NT2/D1 (cell line): ENCODE measurements at places on chromosomes 12 and 14.

- no peak for DNase-seq
Observed at GRCh38 chr14:37599507-37600368, 4.3 kb downstream of the TTC6 start.

DNA sequence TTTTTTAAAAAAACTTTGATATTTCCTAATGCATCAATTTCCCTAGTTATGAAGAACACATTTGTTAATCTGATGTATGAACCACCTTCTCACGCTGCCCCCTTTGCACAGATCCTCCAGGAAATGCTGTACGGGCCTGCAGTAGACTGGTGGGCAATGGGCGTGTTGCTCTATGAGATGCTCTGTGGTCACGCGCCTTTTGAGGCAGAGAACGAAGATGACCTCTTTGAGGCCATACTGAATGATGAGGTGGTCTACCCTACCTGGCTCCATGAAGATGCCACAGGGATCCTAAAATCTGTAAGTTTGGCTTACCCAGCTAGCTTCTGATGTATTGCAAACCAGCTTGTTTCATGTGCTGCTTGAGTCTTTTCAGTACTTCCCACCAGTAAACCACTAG lies 165.0 kb upstream of the HIF1A start:
- no peak for DNase-seq

DNA sequence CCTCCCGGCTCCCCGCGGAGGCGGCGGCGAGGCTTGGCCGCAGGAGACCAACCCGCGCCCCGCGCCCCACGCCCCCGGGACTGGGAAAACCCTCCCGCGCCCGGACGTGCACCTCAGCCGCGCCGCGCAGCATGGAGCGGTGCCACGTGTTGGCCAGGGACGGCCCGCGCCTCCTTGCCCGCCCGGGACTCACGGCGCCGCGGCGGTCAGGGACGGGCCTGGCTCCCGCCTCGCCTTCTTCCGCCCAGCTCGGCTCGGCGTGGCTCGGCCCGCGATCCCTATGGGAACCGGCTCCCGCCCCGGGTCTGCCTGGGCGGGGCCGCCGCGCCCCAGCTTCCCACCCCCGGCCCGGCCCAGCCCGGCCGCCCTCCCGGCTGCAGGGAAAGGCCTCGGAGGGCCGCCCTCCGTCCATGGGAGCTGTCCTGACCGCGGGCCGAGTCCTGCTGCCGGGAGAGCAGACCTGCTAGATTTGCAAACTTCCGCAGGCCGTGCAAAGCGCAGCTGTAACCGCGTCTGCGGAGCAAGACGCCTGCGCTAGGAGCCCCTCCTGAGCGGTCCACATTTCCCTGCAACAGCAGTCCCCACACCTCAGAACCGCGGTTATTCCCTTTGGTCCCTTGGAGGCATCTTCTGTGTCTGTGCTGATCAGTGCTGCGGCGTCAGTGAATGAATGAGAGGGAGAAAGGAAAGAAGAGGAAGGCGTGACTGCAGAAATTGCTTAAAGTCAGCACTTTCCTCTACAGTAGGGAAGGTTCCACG lies at the start of gene CDKL1:
Gene CDKL1 (minus strand): TSS at position 251 of the 759 bp plus-strand sequence. CDS start 1,013 bp downstream, outside the sequence.
- peak; percentile 27 for DNase-seq

- DNase-seq = no peak
Observed at GRCh38 chr12:25994901-25995625, 36.6 kb downstream of the RASSF8 start.

- DNase-seq = peak; percentile 35
Observed at GRCh38 chr14:30283822-30284446, 275.0 kb upstream of the G2E3 start.

GRCh38 chr12:22628228-22628627 lies 3.3 kb downstream of the ETNK1 start:
- DNase-seq = no peak

DNA sequence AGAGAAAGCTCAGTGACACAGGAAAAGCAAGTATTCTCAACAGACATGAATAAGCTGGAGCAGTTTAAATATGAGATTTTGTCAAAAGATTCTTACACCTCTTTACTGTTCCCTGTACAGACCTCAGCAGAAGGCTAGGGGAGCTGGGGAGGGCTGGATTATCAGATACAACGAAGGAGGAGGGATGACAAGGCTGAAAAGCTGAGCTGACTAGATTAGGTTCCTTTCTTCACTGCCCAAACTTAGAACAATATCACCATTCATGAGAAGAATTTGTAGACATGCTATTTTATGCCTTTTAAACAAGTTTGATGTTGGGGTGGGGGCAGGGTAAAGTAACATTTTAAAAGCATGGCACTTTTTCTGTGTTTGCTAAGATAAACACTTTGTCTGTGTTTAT lies 611.1 kb downstream of the AACS start:
- DNase-seq = no peak

- no peak for DNase-seq
Observed at GRCh38 chr12:1855241-1855640, 34.9 kb downstream of the LRTM2 start.

DNA sequence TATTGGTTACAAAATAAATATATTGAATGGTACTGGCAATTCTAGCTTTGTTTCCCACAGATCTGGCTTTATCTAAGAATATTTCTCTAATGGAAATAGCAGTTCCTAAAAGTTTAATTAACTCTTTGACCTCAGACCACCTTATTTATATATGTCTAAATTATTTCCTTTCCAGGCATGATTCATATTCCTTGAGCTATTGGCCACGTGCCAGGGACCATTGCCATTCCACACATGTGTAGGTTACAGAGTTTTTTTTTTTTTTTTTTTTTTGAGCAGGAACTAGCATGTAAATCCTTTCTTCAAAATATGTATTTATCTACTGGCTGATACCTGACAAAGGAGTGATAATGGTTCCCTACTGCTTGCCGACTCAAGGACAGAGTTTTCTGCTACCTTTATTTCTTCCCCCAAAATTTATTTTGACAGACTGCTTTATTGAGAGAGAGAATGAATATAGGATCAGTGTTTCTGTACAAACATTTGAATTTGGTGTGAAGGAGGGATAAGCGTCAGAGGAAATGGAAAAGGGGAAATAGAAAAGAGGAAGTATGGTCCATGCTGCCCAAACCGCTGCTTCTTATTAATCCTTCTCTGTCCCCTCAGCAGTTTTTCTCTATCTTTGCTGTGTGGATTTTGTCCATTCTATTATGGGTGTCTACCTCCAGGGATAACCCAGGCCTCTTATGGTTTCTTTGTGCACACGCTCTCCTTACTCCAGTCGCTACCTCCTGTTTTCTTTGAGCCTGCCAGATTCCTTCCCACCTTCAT lies 36.4 kb downstream of the PDE3A start:
- DNase-seq = no peak

DNA sequence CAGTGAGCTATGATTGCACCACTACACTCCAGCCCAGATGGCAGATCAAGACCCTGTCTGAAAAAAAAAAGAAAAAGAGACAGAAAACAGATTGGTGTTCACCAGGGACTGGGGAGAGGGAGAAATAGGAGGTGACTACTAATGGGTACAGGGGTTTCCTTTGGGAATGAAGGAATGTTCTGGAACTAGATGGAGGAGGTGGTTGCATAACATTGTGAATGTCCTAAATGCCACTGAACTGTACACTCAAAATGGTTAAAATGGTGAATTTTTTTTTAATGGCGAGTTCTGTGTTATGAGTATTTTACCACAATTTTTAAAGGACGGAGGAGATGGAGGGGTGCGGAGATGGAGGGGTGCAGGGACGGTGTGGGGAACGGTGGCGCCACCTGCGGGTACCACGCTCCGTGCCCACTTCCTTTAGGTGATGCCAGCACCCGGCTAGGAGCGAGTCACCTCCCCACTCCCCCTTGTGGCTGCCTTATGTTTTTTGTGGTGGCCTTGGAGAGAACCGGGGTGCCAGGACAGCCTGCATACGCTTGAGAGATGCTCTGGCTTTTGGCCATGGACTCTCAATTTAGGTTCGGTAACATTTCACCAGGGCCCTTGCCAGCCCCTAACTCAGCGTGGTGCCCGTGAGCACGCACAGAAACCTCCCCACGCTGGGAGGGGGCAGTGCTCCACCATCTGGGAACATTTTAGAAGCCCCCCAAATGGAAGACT lies 16.1 kb downstream of the UBC start:
- no peak for DNase-seq

DNA sequence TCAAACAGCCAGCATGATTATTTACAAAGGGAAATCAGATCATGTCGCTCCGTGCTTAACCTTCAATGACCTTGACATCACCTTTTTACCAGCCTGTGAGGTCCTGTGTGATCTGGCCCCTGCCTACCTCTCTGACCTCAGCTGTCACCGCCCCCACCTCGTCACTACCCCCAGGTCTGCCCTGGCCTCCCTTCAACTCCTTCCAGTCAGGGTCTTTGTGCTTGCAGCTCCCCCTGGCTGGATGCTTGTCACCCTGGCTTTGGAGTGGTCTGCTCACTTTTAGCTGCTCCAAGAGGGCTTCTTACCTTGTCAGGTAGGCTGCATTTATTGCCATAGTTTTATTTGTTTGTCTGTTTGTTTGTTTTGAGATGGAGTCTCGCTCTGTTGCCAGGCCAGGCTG lies 8.2 kb upstream of the MAX start:
- no peak for DNase-seq

DNA sequence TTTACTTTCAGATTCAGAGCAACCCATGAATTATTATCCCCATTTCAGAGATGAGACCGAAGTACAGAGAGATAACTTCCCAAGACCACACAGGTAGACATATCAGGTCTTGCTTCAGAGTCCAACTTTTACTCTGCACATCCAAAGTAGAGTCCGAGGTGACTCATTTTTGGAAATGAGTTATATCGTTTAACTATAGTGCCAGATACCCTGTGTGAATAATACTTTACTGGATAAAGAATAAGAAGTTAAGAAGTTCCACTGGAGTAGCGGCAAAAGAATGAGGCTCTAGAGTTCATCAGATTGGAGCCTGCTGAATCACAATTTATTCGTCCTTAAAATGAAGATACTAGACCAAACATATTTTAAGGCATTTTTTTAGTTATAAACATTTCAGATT lies 124.7 kb downstream of the EPS8 start:
- no peak for DNase-seq

GRCh38 chr12:91058786-91059185 lies 962 bp upstream of the KERA start:
- no peak for DNase-seq

DNA sequence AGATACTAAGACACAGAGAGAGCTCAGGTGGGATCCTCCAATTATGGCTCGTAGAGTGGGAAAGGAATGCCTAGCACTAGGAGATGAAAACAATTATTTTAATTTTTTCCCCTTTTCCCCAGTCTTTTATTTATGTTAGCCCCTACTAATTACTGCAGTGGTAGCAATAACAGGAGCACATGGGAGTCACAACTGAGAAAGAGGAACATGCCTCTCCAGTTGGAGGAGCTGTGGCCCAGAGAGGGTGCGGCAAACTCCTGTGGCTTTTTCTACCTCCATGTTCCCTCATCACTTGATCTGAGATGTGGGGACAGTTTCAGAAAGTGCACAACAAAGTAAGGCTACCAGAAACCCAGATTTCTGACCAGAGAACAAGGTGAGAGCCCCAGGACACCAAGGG lies 25.9 kb upstream of the POC1B start:
- no peak for DNase-seq

GRCh38 chr14:52029881-52030280 lies 39.0 kb downstream of the NID2 start:
- DNase-seq = no peak
